ENCODE measurements at places on chromosomes 13 and 19.

DNA sequence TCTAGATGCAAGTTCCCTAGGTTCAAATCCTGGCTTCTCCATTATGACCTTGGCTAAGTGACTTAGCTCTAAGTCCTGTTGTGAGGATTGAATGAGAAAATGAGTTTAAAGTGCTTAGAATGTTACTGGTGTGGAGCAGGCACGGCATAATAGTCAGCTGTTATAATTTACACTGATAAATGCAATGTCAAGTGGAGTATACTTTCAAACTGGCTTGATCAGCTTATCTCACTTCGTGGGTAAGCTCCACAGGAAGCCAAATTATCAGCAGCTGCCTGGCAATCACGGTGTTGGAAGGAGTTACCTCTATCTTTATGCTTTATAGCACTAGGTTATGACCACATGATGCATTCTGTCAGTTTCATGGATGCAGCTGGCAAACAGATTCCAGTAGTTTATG is 272.8 kb downstream of the OLFM4 start:
- DNase-seq, result no peak

DNA sequence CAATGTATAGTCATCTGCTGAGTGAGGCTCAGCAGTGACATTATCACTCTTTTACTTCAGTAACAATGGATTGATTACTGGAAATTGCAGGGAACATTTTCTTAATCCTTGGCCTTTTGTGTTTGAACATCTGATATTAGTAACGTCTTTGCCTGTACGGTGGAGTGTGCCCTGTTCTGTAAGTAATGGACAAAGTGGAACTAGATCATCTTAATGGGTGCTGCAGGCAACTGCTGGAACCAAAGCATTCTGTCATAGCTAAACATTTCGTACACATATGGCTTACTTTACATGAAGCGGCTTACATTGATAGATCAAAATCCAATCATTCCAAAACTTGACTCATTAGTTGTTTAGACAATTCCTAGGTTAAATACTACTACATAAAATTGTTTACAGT is 114.1 kb downstream of the MYO16 start:
- no peak for DNase-seq

- DNase-seq, result peak; percentile 27
Measured at GRCh38 chr13:98541701-98542203, 35.2 kb downstream of the STK24 start.

GRCh38 chr13:95354680-95355487 is 53.6 kb upstream of the ABCC4 start:
- no peak for DNase-seq

- no peak for DNase-seq
Measured at GRCh38 chr19:44692379-44692721, 6.6 kb upstream of the CEACAM16 start.

GRCh38 chr19:18214779-18215433 is 11.1 kb upstream of the RAB3A start:
- DNase-seq, result no peak

DNA sequence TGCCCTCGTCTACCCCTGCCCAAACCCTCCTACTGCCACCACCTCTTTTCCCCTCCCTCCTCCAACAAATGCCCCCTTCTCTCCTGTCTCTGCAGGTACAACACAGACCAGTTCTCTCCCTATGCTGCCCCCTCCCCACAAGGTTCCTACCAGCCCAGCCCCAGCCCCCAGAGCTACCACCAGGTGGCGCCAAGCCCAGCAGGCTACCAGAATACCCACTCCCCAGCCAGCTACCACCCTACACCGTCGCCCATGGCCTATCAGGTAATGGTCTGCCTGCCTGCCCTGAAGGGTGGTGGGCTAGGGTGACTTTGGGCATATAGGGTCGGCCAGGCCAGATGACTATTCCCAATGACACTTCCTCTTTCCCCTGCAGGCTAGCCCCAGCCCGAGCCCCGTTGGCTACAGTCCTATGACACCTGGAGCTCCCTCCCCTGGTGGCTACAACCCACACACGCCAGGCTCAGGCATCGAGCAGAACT is 6.5 kb upstream of the TIMM50 start:
- peak; percentile 43 for DNase-seq

DNA sequence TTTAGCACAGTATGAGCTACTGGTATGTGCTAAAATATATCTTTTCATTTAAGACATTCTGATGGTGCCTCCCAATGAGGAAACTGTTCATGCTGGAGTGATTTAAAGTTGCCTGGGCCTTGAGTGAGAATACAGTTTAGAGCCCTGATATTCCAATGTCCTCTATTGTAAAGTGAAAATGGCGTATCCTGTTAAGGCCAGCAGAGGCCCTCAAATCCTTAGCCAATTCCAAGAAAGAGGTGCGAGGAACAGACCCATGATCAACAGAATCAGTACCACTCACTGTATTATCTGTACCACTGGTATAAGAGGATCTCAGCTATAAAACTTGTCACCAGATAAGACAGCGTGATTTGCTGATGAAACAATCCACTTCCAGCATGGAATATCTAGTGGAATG is 273.1 kb upstream of the SLITRK5 start:
- no peak for DNase-seq

DNA sequence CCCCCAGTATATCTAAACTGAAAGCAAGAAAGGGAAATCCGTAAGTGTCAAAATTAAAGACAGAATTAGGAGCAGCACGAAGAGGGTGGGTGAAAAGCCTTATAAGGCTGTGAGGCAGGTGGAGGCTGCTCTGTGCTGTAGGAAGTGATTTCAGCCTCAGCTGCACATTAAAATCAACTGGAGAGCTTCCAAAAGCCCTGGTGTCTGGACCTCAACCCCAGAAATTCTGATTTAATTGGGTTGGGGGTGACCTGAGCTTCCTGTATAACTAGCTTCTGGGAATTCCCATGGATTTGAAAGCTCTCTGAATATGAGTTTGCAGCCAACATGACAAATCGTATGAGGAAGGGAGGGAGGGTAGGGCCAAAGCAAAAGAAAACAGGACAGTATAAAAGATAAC is 242.4 kb upstream of the TMTC4 start:
- DNase-seq, result no peak

DNA sequence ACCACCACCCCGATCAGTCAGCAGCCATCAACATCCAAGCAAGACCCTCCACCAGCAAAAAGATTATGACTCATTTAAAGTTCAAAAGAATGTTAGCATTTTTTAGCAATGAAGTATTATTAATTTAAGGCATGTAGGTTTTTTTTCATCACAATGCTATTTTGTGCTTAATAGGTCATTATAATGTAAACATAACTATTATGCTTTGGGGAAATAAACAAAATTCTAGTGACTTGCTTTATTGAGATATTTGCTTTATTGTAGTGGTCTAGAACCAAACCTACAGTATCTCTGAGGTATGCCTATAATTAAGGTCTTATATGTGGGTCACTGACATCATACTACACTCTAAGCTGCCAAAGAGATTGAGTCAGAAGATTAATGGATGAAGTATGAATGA is 20.0 kb downstream of the KLF12 start:
- no peak for DNase-seq

GRCh38 chr19:42154471-42155323 is 22.5 kb upstream of the POU2F2 start:
- DNase-seq, result no peak

DNA sequence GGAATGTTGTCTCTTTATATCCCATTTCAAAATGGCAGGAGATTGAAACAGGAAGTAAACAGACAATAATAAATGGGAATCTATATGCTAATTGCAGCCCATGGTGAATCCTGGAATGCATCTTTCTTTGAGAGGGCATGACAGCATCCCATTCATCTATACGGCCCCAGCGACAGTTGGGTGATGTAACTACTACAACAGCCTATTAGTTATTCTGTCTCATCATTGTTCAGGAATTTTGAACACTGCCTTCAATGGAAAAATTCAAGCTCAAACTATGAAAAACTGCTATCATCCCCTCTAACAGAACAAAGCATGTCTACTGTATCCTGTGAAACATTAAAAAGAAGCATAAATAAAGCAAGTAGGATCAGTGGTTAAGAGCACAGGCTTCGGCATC is 262.1 kb downstream of the DCT start:
- no peak for DNase-seq

Data from KBM-7 (cell line).